ENCODE measurements at places on chromosomes 7 and 10. TPM values are rescaled to one million over a fixed set of nuclear protein-coding genes. Genes with fewer than 3 reads are reported as not detected.

GRCh38 chr10:78847485-78847884 lies 221.3 kb upstream of the ZMIZ1 start:
- no peak for DNase-seq

DNA sequence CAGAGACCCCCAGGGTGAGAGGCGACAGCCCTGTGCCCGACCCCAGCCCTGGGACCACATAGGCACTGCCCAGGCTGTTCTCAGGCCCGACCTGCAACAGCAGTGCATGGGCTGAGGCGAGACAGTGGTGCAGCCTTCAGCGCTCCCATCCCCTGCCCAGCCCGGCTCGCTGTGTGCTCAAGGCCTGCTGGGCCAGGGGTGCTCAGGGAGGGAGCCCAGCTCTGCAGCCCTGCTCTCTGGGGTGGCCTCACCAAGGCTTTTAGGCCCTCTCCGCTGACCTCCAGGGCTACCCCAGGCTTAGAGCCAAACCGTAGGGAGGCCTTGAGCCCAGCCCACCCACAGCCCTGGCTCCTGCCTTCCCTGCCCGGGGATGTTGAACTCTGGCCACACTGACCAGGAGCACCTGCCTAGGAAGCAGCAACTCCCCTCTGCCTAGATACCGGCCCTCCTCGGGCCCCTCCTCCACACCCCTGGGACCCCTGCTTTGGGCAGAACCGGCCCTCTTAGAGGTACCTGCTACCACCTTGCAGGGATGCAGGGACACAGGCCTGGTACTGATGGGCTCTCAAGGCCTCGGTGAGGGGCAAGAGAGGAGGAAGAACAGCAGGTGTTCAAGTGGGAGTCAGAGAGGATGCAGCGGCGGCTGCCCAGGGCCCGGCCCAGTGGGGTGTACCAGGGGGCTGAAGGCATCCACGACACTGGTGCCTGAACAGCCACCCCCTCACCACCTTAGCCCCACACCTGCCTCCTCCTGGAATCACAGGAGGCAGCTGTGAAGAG lies 231.5 kb downstream of the ELFN1 start:
- no peak for DNase-seq

- DNase-seq, result no peak
Measured at GRCh38 chr10:112843623-112844022, 106.4 kb upstream of the TCF7L2 start.

- no peak for DNase-seq
Measured at GRCh38 chr7:16204953-16205352, 216.4 kb downstream of the CRPPA start.

DNA sequence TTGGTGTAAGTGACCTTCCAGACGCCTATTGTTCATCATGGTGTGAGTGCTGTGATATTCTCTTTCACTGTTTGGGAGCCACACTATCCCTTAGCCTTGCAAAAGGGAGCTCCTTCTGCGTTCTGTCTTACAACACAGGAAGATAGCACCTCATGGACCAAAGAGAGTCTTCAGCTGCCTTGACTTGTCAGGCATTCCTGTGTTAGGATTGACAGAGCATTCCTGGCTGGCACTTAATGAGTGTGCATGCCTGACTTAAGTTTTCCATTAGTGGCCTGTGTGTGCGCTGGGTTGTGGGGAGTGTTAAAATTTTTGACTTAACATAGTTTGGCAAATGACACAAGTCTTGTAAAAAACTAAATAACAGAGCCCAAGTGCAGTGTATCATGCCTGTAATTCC lies 21.9 kb upstream of the MSRB2 start:
- DNase-seq, result no peak

- DNase-seq, result no peak
Measured at GRCh38 chr10:60877777-60878120, 66.2 kb downstream of the RHOBTB1 start.

GRCh38 chr10:21265622-21266021 lies 259.9 kb downstream of the SKIDA1 start:
- DNase-seq, result peak; percentile 24

GRCh38 chr10:97771055-97771891 lies 526 bp downstream of the SFRP5 start:
- DNase-seq, result peak; percentile 15

GRCh38 chr10:100749309-100750217 lies 4.2 kb downstream of the PAX2 start:
- no peak for DNase-seq

GRCh38 chr10:79316671-79317431 lies 30.4 kb upstream of the PPIF start:
- DNase-seq, result peak; percentile 29

- peak; percentile 12 for DNase-seq
Measured at GRCh38 chr7:51430480-51431086, 114.0 kb upstream of the COBL start.

DNA sequence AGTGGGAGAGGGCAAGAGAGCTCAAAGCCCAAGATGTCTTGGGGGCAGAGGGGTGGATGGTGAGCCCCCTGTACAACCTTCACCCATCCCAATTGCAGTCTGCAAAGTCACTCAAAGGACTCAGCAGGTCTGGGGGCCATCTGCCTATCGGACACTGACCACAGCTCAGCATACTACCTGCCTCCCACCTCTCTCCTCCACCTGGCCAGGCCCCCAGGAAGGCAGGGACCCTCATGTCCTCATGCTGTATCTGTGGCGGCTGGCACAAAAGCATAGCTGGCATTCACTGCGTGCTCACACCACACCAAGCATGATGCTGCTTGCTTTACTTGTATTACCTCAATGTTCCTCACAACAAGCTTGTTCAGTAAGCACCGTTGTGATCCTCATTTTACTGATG lies 16.2 kb upstream of the CRHR2 start:
- no peak for DNase-seq

GRCh38 chr7:143484119-143484518 lies 6.4 kb downstream of the TAS2R41 start:
- peak; percentile 21 for DNase-seq

- peak; percentile 7 for DNase-seq
Measured at GRCh38 chr10:110793886-110794285, 77.8 kb upstream of the PDCD4 start.

- DNase-seq, result no peak
Measured at GRCh38 chr7:23909426-23909825, 199.4 kb downstream of the STK31 start.

DNA sequence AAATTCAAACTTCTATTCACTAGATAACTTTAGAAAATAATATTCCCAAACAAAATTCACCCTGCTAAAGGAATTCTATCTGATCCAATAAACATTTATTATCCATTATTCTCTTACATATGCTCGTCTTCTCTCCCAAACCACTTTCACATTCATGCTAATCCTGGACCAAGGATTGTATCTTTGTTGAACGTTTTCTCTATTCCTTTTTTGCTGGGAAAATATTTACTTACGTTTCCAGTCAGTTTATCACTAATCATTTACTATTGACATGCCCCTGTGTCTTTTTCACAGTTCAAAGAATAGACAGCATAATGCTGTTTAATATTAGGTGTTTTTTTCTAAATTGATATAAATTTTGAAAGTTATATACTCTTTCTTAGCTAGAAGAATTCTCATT lies 3.2 kb downstream of the TEX47 start:
- no peak for DNase-seq

GRCh38 chr7:96415293-96415940 lies 93.5 kb upstream of the SLC25A13 start:
- no peak for DNase-seq

DNA sequence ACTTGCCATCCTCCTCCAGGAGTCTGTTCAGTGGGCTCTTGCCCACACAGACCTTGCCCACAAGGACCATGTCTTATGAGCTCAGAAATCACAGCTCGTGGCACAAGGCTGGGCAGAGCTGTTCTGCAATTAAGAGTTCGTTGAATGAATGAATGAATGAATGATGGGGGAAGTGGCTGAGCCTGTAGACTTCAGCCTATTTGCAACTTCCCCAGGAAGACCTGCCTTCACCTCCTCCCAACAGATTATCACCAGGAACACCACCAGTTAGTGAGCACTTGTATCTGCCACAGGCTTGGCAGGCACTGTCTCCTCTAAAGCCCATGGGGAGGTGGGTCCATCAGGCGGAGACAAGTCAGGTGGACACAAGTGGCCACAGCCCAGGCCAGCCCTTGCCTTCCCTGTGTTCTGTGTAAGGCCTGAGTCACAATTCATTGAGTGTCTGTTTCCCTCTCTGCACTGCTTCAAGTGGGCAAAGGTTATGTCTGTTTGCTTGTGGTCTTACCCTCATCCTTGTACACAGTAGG lies 1.8 kb upstream of the FGF8 start:
- DNase-seq, result no peak

STRIP2 gene
- 2.2 TPM for total RNA-seq

GARIN1A gene
- total RNA-seq, result 0.18 TPM

RHOBTB1 gene
- 18.9 TPM for total RNA-seq

HMX3 gene
- not detected for total RNA-seq

C10orf95 gene
- total RNA-seq, result not detected

TAS2R41 gene
- not detected for total RNA-seq

TRPV5 gene
- not detected for total RNA-seq

METTL27 gene
- 1.7 TPM for total RNA-seq

BHLHA15 gene
- total RNA-seq, result not detected

C10orf67 gene
- total RNA-seq, result 0.18 TPM

CTAGE15 gene
- not detected for total RNA-seq

OR13A1 gene
- total RNA-seq, result not detected
